A673 (cell line): ENCODE measurements at places on chromosomes 13 and 19.
A peak's percentile ranks its signal among the peaks of the same experiment; 100 is the strongest.

GRCh38 chr13:106036870-106037269 lies 498.6 kb downstream of the EFNB2 start:
- DNase-seq: no peak

DNA sequence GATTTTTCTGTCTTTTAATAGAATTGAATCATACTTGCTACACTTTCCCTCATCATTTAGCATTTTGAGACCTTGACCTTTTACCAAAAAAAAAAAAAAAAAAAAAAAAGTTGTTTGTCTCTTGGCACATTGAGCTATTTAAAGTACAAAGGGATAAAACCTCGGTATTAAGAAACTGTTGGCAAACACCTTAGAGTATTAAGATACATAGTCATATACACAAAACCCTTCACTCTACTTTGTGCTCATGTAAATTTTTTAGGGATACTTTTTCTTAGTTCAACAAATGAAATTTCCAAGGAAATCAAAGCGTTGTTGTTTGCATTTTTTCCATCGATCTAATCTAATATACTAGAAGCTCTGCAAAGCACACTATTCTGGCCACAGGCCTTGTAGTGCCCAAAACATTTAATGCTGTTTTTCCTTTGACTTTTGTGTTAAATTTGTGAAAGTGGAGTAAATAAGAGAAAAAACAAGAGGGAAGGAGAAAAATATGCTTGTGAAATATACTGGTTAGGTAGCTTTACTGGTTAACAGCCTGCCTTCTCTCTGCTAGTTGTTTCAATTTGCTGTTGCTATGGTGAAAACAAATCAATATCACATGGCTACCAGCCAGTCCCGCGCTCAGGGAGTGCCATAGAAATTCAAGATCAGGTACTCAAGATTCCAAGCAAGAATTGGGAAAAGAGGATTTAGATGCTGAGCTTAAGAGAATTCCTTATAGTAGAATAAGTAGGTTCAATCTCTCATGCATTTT lies 2.6 kb downstream of the MBNL2 start:
- no peak for DNase-seq

- no peak for DNase-seq
Measured at GRCh38 chr19:7980168-7980567, 25.3 kb downstream of the ELAVL1 start.

DNA sequence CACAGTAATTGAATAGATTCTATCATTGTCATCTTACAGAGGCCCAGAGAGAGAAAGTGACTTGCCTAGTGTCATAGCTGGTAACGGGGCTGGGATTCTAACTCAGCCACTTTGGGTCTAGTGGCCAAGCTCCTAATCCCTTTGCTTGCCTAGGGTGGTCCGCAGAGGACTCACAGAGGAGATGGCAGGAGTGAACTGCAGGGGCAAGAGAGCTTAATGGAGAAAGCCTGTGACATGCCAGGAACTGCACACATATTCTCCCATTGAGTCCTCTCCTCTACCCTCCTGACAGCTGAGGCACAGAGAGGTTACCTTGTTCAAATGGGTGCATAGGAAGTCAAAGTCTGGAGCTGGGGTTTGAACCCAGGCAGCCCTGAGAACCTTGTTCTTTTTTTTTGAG lies 2.7 kb downstream of the LSR start:
- no peak for DNase-seq

DNA sequence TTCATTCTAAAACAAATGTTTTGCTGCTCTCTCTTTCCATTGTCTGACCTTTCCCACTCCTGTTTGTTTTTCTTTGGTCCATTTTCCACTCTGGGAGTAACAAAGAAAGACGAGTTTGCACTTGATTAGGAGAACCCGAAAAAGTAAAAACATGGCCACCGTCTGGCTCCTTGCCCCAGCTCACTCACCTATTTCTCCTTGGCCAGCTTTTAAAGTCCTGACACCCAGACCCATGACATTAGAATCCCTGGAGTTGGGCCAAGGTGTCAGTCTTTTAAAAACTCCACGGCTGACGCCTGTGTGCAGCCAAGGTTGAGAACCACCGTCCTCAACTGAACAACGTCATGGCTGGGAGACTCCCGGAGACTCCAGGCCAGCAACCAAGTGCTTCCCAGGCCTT lies 63.6 kb upstream of the FLT1 start:
- no peak for DNase-seq

GRCh38 chr19:8657869-8658268 lies 27.4 kb downstream of the NFILZ start:
- no peak for DNase-seq

GRCh38 chr13:20923272-20923671 lies 20.7 kb upstream of the XPO4 start:
- DNase-seq: no peak

- no peak for DNase-seq
Measured at GRCh38 chr13:56718791-56719190, 421.9 kb upstream of the PRR20A start.

DNA sequence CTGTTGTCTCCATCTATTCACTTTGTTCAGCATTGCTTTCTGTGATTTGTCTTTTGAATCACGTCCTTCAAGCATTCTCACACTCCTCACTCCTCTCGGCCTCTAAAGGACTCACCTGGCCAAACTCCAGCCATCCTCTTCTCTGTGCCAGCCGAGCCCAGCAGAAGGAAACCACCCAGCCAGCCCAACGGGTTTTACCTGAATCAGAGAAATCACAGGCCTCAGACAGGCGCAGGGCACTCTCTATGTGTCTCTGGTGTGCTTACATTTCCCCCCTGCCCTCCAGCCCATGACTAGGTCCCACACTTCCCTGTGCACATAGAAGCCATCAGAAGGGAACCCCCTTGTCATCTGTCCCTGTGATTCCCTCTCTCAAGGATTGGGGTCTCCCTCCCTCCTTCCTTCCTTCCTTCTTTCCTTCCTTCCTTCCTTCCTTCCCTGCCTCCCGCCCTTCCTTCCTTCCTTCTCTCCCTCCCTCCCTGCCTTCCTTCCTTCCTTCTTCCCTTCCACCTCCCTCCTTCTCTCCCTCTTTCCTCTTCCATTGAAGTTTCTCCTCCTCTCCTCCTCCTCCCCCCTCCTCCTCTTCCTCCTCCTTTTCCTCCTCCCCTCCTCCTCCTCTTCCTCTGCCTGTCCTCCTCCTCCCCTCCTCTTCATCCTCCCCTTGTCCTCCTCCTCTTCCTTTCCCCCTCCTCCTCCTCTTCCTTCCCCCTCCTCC lies 8.8 kb upstream of the ZNF541 start:
- no peak for DNase-seq

GRCh38 chr19:41529484-41530183 lies 46.3 kb upstream of the CEACAM21 start:
- no peak for DNase-seq

GRCh38 chr13:44818428-44818827 lies 170.8 kb downstream of the NUFIP1 start:
- DNase-seq: peak; percentile 50

DNA sequence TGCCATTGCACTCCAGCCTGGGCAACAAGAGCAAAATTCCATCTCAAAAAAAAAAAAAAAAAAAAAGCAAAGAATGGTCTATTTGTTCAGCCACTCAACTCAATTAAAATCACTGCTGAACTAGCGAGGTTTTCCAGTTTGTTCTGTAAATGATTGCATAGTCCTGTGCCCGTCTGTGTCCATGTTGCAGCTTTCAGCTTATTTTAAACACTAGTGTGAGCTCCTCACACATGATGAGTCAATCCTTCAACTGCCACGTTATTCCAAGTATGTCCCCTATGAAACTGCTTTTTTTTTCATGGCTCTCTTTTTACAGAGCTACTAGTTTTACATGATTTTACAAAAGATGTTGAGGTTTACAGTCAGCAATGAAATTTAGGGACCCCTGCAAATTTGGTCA lies 12.2 kb downstream of the SUGP2 start:
- DNase-seq: no peak

- DNase-seq: no peak
Measured at GRCh38 chr13:97567510-97568243, 133.7 kb downstream of the RAP2A start.

DNA sequence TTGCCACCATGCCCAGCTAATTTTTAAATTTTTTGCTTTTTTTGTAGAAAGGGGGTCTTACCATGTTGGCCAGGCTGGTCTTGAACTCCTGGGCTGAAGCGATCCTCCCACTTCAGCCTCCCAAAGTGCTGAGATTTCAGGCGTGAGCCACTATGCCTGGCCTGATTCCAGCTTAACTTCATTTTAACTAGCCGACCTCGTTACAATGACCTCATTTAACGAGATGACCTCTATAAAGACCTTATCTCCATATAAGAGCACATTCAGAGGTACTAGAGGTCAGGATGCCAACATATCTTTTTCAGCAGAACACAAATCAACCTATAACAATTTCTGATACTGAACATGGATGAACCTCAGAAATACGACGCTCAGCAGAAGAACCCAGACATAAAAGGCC lies 10.6 kb downstream of the KCNN1 start:
- DNase-seq: no peak

- no peak for DNase-seq
Measured at GRCh38 chr13:52652980-52653303, 306 bp downstream of the SUGT1 start.

GRCh38 chr13:73189362-73189761 lies 130.6 kb downstream of the KLF5 start:
- DNase-seq: no peak

DNA sequence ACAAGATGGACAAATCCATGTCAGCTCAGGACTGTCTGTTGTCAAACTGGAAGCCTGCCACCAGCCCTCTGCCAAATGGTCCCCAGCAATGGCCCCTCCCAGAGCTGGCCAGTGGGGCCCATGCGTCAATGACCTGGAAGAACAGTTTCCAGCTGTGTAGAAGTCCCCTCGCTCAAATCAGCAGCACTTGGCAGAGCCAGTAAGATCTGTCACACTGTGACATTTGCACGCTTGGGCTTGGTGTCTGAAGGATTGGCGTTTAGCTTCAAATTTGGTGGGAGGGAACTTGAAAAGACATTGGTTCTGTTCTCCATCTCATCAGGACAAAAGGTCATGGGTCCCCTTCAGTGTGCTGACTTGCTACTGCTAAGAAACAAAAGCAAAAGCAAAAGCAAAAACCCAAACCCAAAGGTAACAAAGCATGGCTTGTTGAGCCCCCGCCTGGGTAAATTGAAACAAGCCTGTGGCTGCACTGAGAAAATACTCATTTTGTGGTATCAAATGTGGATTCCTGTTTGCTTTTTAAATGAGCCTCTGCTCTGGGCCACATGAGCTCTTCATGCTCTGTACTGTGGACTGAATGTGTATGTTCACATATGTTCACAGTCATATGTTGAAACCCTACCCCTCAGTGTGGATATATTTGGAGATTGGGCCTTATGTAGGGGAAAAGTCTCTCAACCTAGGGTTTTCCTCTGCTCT lies 253.6 kb upstream of the MAB21L1 start:
- no peak for DNase-seq

GRCh38 chr13:28356561-28357021 lies 138.3 kb downstream of the FLT1 start:
- DNase-seq: no peak

DNA sequence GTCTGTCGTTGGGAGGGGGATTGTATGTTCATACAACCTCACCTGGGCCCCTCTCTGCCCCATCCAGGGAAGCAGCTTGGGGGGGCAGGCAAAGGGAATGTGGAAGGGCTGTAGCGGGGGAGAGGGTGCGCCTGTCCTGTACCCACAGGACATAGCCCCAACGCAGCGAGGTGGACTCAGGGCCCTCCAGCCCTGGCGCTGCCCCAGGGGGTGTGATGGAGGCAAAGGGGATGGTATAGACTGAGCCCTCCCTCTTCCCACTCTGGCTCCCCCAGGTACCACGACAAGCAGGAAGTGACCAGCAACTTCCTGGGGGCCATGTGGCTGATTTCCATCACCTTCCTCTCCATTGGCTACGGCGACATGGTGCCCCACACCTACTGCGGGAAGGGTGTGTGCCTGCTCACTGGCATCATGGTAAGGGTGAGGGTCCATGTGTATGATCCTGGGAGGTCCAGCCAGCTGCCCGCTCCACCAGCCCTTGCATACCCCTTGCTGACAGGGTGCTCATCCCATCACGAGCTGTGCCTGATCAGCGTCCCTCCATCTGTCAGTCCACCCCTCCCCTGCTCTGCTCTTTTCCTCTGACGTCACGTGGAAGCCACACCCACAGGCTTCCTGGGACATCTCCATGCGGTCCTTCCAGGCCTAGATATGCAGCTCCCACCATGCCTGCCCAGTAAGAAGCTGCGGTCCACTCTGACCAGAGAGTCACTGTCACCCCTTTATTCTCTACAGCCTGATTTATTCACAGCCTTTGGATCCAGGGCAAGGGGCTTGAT lies 18.3 kb downstream of the KCNN1 start:
- DNase-seq: no peak
